ENCODE measurements at places on chromosomes 6 and 20. TPM values are rescaled to one million over a fixed set of nuclear protein-coding genes. Genes with fewer than 3 reads are reported as not detected.

- no peak for DNase-seq
These were observed 175.4 kb upstream of the KCNQ5 start for GRCh38 chr6:72446430-72446829.

GRCh38 chr20:4076033-4076432 lies 60.7 kb upstream of the RNF24 start:
- DNase-seq = no peak

DNA sequence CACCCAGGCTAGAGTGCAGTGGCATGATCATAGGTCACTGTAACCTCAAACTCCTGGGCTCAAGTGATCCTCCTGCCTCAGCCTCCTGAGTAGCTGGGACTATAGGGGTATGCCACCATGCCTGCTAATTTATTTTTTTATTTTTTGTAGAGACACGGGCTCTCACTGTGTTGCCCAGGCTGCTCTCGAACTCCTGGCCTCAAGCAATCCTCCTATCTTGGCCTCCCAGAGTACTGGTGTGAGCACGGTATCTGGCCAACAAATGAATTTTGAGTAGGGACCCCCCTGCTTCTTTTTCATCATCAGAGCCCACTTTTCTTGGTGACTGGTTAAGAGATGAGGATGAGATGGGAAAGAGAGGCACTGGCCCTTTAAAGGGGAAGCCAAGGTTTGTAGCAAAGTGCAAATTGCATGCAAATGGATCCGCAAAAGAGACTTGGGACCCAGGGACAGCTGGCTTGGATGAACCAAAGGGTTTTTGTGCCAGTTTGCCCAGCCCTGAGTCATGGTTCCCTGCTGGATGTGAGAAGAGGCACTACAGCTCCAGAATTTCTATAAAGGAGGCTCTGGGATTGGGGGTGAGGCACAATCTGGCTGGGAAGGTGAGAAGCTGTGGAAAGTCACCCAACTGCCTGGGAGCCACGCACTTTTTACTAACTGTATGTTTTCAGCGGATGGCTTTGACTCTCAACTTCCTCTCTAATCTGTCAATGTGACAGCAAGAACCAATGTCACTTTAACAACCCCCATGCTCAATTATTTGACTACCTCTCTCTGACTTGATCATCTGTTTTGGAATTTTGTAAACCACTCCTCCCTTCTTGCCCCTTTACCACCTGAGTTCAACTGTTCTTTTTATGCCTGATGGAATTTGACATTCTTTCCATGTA lies 58.7 kb upstream of the RNF24 start:
- DNase-seq = no peak

DNA sequence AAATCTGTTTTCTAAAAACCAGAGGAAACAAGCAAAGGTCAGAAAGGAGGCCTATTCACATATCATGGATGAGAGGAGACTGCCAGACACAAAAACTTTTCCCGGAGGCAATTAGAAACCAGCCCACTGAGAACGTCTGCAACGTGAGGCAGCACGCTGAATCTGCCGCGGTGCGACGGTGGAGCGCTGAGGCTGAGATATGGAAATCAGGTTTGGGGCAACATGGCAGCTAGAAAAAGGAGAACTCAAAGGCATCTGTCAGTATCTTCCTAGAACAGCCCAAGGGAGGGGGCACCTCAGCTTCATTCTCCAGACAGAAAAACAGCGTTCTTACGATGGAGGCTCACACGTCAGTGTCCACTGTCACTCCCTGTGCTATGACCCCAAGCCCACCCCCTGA lies 5.2 kb downstream of the PRELID3B start:
- no peak for DNase-seq

Gene ZNF311
- 0.65 TPM for total RNA-seq

Gene ECT2L
- total RNA-seq = not detected

Gene CALHM6
- total RNA-seq = 0.35 TPM

Gene DDO
- 0.07 TPM for total RNA-seq

Gene CPNE5
- total RNA-seq = 0.58 TPM

Data from epithelial cell of proximal tubule (primary cell).